Choroid plexus epithelial cell (primary cell): ENCODE measurements at places on chromosomes 1 and 21.

GRCh38 chr1:66380452-66381212 is 153.3 kb upstream of the SGIP1 start:
- no peak for DNase-seq

DNA sequence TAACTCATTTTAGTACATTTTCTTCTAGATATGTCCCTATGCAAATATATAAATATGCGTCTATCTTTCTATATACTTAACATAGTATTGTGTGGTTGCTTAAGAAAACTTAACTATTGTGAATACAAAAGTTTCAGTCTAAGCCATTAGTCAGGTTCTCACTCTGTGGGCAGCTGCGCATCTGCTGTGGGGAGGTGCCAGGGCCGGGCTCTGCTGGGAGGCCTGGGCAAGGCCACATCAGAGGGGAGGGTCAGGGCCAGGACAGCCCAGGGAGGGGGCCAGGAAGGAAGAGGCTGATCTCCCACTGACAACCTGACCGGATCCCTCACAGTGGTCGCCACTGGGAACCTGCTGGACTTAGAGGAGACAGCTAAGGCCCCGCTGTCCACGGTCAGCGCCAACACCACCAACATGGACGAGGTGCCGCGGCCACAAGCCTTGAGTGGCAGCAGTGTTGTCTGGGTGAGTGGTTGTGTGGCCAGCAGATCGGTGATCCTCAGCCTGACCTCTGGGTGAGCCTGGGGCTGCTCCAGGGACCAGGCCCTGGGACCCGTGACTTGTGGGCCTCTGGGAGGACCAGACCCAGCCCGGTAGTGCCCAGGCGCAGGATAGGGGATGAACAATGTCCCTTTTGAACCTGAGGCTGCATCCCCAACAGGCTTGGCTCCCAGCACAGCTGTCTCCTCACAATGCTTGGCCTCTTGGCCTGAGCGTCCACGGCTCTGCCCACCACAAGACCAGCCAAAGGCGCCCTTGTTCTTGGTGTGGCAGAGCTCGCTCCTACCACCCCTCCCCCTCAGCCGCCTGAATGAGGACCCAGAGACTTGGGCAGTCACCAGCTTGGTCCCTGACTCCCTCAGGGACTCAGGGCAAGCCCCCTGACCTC is 20.2 kb downstream of the LDLRAP1 start:
- no peak for DNase-seq

GRCh38 chr1:224203243-224204016 is 20.4 kb downstream of the DEGS1 start:
- peak; percentile 80 for DNase-seq

- no peak for DNase-seq
Measured at GRCh38 chr1:109216662-109217061, 2.9 kb downstream of the SARS1 start.

GRCh38 chr1:246629976-246630375 is 63.7 kb downstream of the CNST start:
- DNase-seq: no peak

GRCh38 chr1:201112173-201112731 is at the start of gene CACNA1S:
CACNA1S (minus strand) TSS chr1:201112426; CDS start chr1:201112339, 87 bp downstream.
- no peak for DNase-seq

- DNase-seq: peak; percentile 59
Measured at GRCh38 chr1:30744060-30744756, 13.4 kb downstream of the LAPTM5 start.

DNA sequence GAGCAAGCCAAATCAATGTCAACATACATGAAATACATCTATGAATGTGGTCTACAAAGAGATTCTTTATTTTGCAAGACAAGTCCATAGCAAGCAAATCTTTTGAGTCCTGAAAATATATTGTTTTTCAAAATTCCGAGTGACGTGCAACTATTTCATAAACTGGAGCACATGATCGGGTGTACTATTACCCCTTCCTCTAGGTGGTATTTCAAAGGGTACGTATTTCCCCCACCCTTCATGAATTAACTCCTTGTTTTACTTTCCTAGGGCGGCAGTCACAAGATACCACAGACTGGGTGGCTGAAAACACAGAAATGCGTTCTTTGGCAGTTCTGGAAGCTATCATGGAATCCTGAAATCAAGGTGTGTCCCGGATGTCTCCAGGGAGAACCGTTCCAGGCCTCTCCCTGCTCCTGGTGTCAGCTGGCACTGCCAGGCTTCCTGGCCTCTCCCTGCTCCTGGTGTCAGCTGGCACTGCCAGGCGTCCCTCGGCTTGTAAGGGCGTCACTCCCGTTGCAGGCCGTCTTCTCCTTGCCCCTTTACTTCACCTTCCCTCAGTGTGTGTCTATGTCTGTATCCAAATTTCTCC is 55.3 kb downstream of the RIPK4 start:
- DNase-seq: no peak

- no peak for DNase-seq
Measured at GRCh38 chr1:203282720-203283542, 22.4 kb upstream of the BTG2 start.

- peak; percentile 26 for DNase-seq
Measured at GRCh38 chr1:145877923-145878486, 7.7 kb downstream of the ANKRD35 start.

- DNase-seq: no peak
Measured at GRCh38 chr1:1665815-1666251, 7.0 kb upstream of the CDK11B start.

GRCh38 chr1:237146241-237146640 is 104.3 kb downstream of the RYR2 start:
- peak; percentile 8 for DNase-seq

DNA sequence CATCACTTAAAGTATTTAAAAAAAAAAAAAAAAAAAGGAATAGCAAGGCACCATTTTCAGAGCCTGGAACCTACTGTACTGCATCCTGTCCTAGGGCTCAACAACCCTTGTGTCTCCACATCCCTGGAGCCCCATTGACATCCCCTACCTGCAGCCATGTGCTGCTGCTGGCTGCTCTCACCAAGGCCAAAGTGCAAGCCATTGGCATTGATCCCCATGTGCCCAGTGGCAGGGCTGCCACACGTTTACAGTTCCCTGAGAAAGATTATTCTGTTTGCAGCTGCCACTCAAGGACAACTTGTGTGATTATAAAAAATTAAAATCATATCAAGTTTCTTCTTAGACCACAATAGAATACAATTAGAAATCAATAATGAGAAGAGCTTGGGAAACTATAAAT is 129.9 kb downstream of the LHX8 start:
- no peak for DNase-seq

DNA sequence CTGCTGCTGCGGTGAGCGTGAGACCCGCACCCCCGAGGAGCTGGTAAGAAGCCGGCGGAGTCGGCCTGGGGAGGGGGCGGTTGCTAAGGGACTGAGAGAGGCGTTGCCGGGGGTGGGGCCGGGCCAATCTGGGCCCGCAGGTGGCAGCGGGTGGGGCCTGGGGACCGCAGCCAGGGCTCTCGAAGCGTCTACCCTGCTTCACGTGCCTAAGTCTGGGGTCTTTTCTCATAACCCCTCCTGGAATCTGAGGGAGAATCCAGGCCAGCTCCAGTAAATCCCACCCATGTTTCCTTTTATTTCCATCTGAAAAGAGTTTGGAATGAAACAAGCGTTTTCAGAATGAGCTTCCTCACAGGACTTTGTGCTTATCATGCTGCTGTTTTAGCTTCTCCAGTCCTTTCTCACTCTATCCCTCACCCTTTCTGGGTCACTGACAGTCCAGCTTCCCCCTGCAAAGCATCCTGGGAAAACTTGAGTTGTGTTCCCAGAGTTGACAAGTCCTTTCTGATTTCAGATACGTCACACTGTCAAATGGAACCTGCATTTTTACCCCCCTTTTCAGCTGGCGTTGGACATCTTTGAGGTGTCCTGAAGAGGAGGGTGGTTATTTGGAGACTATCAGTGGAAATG is 431 bp downstream of the CLCN6 start:
- peak; percentile 44 for DNase-seq

DNA sequence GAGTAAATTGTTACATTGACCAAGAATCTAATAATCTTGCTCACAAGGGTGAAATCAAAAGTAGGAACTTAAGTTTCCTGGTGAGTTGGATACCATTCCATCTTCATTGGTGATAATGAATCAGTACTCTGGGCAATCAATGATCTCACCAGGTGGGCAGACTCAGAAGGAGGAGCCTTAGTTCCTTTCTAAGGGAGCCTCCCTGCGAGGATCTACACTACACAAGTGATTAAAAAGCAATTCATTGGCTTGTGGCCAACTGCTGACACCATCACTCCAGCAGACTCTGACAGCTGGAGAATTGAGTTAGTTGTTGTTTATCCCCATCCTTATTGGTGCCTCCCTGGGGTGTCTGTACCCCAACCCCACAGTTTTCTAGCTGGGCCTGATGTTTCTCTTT is 84.1 kb upstream of the VANGL1 start:
- no peak for DNase-seq

DNA sequence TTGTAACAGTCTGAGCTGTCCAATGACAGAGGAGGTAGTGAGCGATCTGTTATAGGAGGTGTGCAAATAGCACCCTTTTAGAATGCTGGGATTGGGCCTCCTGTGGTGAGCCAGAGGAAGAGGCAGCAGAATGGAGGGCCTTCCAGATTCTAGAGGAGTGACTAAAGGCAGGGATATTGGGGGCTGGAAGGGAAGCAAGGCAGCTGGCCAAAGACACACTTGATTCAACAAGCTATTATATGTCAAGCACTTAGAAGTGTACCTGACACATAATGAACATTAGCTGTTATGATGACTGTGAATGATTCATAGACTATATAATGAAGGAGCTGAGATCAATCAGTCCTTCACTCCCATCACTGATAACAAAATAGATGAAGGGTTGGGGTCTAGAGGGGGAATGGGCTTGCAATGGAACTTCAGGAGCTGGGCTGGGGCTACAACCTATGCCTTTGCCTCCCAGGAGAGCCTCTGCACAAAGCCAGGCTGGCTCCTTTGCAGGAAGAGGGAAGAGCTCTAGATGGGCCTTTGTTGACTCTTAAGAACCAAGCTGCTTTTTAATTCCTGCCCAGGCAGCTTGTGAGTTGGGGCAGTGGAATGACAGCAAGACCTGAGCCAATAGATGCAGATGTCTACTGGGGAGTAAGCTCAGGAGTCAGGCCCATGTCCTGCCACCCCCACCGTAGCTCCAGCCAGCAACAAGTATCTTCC is 2.3 kb upstream of the MKNK1 start:
- no peak for DNase-seq

GRCh38 chr1:207081088-207081487 is 7.6 kb upstream of the C4BPB start:
- no peak for DNase-seq

GRCh38 chr1:212167098-212167497 is 118.1 kb upstream of the PPP2R5A start:
- DNase-seq: peak; percentile 66

- peak; percentile 13 for DNase-seq
Measured at GRCh38 chr1:187921426-187921825, 1092.7 kb downstream of the PLA2G4A start.

DNA sequence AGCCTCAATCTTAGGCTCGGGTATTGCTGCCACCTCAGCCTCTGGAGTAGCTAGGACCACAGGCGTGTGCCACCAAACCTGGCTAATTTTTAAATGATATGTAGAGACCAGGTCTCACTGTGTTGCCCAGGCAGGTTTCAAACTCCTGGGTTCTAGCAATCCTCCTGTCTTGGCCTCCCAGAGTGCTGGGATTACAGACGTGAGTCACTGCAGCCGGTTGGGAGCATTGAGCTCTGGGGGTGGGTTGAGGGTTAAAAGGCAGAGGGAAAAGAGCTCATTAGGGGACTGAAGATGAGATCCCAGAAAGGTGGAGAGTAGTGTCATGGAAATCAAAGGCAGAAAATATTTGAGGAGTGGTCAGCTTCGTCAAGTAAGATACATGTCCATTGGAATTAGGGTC is 7.1 kb downstream of the RAD54L start:
- no peak for DNase-seq

DNA sequence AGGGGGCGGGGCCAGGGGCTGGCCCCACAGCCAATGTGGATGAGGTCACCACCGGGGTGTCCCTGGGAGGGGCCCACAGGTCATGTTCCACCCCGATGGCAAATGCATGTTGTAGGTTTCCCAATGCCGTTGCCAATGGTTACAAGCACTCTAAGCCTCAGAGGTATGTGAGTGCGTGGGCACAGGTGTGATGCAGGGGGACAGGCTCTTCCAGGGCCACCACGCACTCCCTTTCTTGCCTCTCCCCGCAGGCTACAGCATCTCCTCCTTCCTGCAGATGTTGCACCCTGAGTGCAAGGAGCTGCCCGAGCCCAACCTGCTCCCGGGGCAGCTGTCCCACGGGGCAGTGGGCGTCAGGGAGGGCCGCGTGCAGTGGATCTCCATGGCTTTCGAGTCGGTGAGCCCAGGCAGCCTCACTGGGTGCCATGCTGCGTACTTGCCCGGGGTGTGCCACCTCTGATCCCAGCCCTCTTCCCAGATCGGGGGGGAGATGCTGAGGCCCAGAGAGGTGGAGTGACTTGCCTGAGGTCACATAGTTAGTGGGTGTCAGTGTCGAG is 52.4 kb downstream of the DISP3 start:
- no peak for DNase-seq

- DNase-seq: peak; percentile 74
Measured at GRCh38 chr21:29647353-29647781, 292.4 kb downstream of the GRIK1 start.

- DNase-seq: no peak
Measured at GRCh38 chr1:113219828-113220227, 146.8 kb downstream of the LRIG2 start.

- no peak for DNase-seq
Measured at GRCh38 chr1:205237526-205238484, 10.1 kb downstream of the TMCC2 start.

DNA sequence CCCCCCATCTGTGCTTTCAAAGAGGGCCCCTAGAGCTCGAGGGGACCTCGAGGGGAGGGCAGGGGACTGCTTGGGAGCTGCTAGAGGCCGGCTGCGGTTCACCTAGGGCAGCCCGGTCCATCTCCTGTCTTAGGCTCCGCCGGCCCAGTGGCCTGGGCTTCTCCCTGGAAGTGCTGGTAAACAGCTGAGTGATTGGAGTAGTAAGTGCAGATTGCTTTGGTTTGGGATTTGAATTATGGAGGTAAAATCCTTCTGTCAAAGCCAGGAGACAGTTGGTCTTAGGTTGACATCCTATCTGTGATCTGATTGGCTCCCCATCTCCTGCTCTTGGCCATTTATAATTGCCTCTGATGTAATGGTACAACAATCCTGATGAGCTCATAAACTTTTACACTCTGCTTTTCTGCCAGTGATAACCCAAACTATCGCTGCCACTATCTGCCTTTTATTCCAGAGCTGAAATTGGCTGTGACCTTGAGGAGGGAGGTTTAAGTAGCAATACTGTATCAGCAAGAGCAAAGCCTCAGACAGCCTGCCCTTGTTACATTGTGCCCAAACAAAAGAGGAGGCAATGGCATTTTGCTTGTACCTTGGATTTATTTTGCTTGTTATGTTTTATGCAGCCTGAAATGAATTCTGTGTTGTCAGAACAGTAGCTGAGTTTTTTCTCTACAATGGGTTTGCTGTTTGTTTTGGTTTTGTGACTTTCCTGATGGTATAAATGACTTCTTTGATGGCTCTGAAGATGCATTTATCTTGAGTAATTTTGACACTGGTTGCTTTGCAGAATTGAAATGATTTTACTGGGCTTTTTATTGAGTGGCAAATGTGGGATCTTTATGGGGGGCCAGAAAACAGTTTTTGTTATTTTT is 2.4 kb downstream of the ARID1A start:
- peak; percentile 99 for DNase-seq
